MV-4-11 (cell line): ENCODE measurements at places on chromosomes 1 and 21.
A peak's percentile ranks its signal among the peaks of the same experiment; 100 is the strongest.

GRCh38 chr1:229538945-229539344 is 19.6 kb downstream of the ABCB10 start:
- DNase-seq = peak; percentile 40

DNA sequence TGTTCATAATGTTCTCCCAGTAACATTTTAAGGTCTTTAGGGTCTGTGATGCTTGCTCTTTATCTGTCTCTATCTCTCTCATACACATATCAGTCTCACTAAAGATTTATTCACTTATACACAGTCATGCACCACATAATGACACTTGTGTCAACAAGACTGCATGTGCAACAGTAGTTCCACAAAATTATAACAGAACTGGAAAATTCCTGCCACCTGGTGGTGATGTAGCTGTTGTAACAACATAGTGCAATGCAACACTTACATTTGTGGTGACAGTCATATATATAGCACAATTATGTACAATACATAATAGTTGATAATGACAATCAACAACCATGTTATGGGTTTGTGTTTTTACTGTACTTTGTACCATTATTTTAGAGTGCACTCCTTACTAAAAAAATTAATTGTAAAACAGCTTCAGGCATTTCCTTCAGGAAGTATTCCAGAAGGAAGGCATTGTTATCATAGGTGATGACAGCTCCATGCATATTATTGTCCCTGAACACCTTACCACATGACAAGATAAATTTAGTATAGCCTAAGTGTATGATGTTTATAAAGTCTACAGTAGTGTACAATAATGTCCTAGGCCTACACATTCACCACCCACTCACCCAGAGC is 8.1 kb downstream of the TDRD5 start:
- peak; percentile 30 for DNase-seq

DNA sequence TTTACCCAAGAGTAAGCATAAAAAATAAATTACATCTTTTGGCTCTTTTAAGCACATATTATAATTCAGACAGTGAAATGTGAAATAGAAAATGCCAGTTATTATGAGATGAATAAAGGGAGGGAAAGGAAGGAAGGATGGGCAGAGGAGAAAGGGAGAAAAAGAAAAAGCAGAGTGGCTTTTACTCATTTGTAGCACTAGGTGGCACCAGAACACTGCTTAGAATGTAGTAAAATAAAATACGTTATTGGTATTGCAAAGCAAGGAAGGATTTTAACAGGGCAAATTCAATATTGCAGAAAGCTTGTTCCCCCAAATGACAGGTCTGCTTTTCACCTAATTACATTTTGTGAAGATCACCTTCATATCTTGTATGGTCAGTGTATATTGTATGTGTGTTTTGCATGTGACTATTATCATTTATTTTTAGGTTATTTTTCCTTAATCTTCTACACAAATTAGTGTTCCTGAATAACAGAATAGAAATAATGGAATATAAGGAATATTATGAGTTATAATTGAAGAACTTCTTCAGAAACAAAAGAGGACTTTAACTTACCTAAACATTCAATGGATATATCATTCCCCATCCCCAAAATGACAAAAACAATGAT is 9.1 kb upstream of the PCNX2 start:
- DNase-seq = no peak

- DNase-seq = no peak
Measured at GRCh38 chr1:39564941-39565340, 11.6 kb downstream of the PABPC4 start.

DNA sequence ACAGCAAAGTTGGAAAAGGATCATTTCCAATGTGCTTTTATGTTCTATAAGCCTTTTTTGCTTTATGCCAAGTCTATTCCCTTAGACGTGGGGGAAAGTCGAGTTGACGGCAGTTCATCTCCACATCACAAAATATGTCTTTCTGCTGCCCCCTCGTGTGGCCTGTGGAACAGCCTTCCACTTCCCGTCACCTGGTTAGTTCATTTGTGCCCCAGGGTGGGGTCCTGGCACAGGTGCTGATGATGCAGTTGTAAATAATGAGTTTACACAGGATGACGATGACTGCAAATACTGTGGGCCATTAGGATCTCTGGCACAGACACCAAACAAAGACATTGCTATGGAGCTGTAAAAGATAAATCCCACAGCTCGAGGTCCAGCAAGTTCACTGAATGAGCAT is 10.0 kb upstream of the OTUD3 start:
- DNase-seq = no peak

GRCh38 chr1:181783208-181783607 is 278.3 kb downstream of the ZNF648 start:
- no peak for DNase-seq

DNA sequence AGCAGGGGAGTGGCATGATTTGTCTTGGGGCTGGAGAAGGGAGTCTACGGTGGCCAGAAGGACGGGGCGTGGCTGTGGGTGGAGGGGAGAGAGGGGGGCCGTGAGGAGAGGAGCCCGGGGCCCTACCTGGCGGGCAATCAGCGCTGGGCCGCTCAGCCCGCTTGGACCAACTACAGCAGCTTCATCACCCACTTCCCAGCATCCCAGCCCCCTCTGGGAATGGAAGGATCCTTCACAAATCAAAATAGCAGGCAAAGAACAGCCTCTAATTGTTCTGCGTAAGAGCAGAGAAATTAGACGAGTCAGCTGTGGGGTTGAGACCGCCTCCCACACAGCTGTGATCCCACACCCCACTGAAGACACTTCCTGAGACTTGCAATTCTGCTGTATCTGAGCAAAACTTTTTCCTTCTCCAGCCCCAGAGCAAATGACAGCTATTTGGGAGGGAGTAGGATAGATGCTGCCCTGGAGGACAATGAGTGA is 43.5 kb downstream of the OPRD1 start:
- no peak for DNase-seq

DNA sequence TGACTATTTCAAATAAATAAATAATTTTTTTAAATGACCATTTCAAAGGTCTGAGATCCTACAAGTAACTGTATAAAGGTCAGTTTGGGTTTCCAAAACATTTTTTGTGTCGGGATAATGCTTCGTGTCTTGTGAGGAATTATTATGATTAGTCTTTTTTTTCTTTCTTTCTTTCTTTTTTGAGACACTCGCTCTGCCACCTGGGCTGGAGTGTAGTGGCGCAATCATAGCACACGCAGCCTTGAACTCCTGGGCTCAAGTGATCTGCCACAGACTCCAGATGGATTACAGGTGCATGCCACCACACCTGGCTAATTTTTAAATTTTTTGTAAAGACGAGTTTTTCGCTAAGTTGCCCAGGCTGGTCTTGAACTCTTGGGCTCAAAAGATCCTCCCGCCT is 1.9 kb upstream of the SDE2 start:
- no peak for DNase-seq
